ENCODE measurements at places on chromosomes 2 and 18. TPM values are rescaled to one million over a fixed set of nuclear protein-coding genes. Genes with fewer than 3 reads are reported as not detected.
A peak's percentile ranks its signal among the peaks of the same experiment; 100 is the strongest.

DNA sequence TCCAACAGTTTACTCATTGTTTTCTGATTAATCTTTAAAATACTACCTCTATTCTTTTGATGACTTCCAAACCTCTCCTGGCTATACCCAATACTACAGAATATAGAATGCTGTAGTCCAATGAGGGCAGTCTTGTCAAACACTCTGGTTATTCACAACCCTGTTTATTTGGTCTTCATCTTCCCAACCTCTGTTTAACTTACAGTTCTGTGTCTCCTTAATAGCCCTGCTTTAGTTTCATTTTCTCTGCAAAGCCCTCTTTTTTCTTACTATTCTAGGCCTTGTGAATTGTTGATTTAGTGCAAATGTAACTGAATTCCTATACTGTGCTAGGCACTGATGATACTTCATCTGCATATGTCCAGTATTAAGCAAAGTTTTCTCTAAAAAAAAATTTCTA is 40.0 kb downstream of the ACVR2A start:
- H3K27ac ChIP-seq, result no peak overlapping the region
- H3K4me3 ChIP-seq, result peak overlapping the region; percentile 38
- no peak for DNase-seq
- peaks cover 3% of the 10 kb centered on the region for H3K36me3 ChIP-seq

DNA sequence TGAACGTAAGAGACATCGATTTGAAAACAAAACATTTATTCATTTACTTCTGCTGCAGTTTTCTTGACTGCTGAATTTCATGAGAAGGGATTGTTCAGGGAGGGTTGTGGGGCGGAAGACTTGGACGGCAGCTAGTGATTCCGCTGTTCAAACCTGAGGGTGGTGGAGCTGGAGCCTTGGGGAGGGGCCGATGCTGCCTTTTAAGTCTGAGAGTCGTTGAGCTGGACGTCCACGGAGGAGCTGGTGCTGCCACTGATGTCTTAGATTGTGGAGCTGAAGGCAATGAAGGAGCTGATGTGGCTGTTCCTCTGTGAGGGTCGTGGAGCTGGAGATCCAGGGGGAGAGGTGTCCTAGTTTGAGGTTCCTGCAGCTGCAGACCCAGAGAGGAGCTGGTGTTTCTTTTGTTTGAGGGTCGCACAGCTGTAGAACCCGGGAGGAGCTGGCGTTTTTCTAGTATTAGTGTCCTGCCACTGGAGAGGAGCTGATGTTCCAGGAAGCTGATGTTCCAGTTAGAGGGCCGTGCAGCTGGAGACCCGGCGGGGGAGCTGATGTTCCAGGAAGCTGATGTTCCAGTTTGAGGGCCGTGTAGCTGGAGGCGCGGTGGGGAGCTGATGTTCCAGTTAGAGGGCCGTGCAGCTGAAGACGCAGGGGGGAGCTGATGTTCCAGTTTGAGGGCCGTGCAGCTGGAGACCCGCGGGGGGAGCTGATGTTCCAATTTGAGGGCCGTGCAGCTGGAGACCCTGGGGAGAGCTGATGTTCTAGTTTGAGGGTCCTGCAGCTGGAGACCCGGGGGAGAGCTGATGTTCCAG is 150.9 kb downstream of the RTP5 start:
- DNase-seq, result no peak
- no peaks in the 10 kb centered on the region for H3K4me1 ChIP-seq

GRCh38 chr2:133171393-133172004 is 396.8 kb downstream of the NCKAP5 start:
- H3K4me1 ChIP-seq, result no peaks in the 10 kb centered on the region
- H3K36me3 ChIP-seq, result no peaks in the 10 kb centered on the region
- H3K27me3 ChIP-seq, result no peaks in the 10 kb centered on the region
- no peak for DNase-seq

The CGREF1 gene
- 1.6 TPM for total RNA-seq

Data from activated naive CD8-positive, alpha-beta T cell treated with anti-CD3 and anti-CD28 coated beads, Interleukin-2, amount 10 ng/mL, durations not matched to agents 7 days and 5 days (primary cell).